EL (cell line): ENCODE measurements at places on chromosomes 16 and 17.

GRCh38 chr17:7352910-7353635 is 1.1 kb downstream of the KCTD11 start:
- no peak for DNase-seq

GRCh38 chr16:82633964-82634600 is 7.3 kb downstream of the CDH13 start:
- peak; percentile 80 for DNase-seq

DNA sequence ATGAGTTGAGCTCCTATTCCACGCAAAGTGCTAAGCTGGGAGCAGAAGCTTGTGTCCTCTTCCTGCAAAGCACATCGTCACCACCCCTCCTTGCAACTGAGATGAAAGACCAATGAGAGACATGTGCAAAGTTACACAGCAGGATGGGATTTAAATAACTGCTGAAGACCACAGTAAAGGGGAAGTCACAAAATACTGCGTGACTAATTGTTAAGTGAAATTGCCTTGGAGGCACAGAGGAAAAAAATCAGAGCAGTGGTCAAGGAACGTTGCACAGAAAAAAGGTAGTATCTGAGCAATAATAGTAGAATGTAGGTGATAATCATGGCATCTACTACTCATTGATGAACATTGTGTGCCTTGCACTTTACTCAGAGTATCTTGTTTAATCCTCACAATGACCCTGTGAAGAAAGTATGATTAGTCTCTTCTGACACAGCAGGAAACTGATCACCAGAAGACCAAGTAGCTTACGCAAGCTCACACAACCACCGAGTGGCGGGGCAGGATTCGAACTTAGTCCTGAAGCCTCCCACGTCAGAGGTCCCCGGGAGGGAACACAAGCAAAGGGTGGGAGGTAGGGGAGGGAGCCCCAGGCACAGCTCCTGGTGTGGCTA is 15.4 kb upstream of the MYO18A start:
- peak; percentile 45 for DNase-seq

GRCh38 chr16:77297996-77298395 is 98.8 kb downstream of the SYCE1L start:
- DNase-seq, result peak; percentile 70

DNA sequence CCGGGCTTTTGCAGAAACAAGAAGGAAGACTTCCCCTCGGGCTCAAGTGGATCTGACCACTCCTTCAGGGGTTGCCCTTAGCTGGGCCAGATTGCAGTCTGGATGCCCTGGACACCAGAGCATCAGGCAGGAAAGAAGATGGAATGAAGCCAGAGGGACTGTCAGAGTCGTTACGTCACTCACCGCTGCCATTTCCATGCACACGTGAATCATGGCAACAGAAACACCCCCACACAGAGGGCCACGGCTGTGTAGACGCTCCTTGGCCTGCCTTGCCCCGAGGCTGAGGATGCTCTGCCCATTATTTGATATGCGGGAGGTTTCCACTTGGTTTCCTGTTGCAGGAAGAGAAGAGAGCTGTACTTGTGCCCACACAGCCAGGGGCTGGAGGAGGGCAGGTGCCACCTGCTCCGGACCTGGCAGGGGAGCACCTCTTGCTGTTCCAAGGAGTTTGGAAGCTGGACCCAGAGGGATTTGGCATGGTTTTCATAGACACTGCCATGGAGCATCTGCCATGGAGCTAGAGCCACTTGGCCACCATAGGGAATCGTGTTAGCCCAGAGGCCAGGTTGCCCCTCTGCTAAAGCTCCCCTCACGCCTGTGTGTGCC is 29.4 kb downstream of the RBFOX3 start:
- DNase-seq, result no peak

- DNase-seq, result no peak
These were observed at the start of gene ABCA10 for GRCh38 chr17:69228576-69228975. Gene ABCA10 (minus strand): TSS chr17:69228824. CDS start chr17:69225358, 3,466 bp downstream.

DNA sequence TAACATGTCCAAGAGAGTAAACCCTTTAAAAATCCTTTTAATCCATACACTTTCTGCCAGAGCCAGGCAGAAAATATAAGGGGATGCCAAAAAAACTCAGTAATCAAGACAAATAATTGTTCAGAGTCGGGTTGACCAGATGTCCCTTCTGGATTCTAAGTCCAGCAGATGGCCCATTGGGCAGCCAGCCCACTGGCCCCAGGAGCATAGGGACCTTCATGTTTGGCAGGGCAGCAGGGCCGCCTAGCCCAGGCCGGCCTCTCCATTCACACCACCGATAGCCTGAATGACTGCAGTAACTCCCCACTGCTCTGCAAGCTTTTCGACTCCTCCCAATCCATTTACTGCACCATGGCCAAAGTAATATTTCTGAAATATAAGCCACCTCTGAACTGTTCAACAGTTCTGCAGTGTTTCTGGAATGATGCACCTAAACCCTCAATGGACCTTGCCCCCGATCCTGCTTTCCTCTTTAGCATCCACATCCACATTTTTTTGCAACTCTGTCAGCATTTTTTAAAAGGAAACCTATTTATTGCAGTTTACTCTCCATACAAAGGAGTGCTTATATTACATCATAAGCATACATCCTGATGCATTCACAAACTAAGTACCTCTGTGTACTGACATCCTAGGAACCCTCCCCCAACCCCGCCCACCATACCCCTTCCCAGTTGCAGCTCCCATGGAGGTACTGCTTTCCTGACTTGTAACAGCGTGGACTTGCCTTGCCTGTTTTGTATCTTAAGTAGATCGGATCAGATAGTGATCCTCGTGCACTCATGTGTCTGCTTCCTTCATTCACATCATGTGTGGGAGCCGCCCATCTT is 46.4 kb downstream of the LDHD start:
- DNase-seq, result no peak

DNA sequence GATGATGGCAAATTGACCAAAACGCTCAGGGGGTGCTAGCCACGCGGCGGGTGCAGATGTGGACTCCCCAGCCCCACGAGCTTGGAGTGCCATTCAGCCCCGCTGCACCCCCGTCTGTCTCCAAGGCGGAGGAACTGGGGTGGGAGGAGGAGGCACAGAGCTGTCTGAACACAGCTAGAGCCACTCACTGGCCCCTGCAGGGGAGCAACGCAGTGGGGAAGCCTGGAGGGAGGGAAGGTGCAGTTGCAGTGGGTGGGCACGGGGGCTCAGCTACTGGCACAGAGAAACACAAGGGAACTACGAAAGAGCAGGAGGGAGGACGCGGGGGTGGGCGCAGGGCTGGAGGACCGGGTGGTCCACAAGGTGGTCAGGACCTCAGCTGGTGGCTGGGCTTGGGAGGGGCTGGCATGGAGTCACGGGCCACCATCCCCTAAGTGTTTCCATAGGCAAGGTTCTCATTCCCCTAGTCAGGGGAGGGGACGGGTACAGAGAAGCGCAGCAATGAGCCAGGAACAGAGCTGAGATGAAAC is 46.3 kb upstream of the CDR2 start:
- no peak for DNase-seq

DNA sequence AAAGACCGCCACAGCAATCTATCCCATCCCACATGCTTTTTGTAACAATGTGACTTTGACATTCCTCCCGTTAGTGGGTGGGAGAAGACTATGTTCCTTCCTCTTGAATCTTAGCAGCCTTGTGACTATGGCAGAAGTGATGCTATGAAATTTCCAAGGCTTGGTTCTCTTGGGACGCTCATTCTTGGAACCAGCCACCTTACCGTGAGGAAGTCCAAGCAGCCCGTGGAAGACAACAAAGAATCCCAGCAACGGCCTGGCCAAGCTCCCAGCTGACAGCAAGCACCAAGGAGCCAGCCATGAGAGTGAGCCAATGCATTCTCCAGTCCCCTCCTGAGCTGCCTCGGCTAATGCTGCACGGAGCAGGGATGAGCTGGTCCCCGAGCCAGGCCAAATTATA is 62.3 kb downstream of the VPS53 start:
- DNase-seq, result no peak

DNA sequence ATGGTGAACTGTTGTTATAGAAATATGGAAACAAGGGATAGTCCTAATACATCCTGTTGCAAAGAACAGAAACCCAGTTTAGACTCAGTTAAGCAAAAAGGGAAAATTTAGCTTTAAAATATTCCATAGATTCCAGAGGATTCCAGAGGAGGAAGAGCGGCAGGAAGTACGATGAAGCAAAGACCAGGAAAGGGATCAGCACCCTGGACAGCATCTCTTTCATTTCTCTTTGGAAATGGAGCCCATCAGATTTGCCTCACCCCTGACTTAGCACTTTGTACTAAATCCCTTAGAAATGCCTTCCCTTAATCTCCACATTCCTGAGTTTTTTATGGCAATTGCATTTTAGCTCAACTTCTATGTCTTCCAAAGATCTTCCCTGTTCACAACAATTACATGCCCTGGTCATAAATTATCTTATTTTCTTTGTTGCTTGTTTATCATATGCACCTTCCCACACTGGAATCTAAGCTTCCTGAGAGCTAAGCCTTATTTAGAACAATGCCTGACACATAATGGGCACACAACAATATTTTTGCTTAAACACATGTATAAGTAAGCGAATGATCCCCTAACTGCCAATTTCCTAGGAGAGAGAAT is 150.0 kb upstream of the RBFOX1 start:
- DNase-seq, result no peak

GRCh38 chr16:22373662-22374310 is 633 bp downstream of the CDR2 start:
- peak; percentile 40 for DNase-seq

DNA sequence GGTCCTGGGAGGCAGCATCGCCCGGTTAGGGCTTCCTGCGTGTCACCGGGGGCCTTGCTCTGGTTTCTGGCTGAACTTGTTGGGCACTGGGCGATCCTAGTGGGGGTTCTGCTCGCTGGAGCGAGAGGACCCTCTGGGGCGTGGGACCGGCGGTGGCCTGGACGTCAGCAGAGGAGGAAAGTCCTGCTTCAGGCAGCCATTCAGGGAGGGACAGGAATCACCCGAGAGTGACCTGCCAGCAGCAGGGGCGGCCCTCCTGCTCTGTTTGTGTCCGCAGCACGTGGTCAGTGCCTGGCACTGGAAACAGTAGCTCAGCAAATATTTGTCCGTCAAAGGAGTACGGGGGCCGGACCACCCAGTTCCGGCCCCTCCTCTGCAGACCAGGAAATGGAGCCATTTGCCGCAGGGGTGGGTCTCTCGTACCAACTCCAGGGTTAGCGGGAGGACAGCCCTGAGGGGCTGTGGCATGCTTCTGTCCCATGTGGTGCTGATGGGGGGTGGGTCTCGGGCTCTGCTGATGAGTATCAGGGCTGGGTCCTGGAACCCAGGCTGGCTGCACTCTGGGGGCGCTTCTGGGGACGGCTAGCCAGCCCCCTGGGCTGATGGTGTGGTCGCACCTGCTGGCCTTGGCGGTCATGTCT is 48.3 kb downstream of the BAIAP2 start:
- DNase-seq, result no peak

DNA sequence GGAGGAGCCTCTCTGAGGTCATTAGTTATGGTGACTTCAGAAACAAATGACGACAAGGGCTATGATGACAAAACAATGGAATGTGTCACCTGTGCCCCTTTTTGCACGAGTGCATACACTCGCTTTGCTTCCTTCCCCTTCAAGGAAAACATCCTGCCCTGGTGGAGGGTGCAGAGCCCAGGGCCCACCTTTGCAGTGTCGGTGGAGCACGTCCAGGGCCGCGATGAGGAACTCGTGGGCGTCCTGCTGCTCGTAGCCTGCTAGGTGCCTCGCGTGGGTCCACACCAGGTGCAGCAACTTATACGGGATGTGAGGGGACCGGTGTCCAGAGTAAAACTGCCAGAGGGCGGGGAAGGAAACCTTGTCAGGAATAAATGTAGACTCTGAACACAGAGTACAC is 27.2 kb downstream of the USP22 start:
- DNase-seq, result no peak

DNA sequence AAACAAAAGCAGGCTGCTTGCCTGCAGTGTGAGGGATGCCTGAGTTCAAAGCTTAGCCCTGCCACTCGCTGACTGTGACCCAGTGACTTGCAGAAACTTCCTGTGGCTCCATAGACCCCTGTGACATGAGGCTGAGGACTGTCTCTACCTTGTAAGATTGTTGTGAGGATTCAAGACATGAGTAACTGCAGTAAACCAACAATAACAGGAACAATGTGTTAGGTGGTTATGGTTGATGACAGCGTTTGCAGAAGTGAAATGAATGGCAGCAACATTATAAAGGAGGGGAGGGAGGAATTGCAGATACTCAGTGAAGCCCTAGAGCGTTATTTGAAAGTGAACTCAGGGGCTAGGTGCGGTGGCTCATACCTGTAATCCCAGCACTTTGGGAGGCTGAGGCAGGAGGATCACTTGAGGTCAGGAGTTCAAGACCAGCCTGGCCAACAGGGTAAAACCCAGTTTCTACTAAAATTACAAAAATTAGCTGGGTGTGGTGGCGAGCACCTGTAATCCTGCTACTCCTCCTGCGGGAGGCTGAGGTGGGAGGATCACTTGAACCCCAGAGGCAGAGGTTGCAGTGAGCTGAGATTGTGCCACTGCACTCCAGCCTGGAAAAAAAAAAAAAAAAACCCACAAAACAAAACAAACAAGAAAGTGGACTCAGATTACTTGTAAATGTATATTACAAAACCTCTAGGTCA is 33.5 kb upstream of the EMP2 start:
- DNase-seq, result no peak

GRCh38 chr16:65779201-65779600 is 587.3 kb upstream of the CDH5 start:
- no peak for DNase-seq

GRCh38 chr17:80891397-80892018 is 100.1 kb upstream of the CHMP6 start:
- DNase-seq, result peak; percentile 95

- peak; percentile 83 for DNase-seq
These were observed 5.3 kb upstream of the WIPI1 start for GRCh38 chr17:68462381-68463210.

DNA sequence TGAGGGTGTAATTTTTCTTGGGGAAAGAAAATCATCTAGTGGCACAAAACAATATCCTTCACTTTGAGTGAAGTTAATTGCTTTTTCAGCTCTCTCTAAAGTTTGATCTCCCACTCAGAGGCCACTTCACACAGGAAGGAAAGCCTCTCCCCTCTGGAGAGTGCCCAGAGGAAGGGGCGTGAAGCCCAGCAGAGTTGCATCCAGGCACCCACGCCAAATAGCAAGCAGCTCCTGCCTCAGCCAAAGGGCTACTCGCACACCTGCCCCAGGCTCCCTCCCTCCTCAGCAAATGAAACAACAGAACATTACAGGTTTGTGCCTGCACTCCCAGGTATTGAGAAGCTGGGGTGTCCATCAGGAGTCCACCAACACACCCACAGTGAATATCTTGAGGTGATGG is 183.0 kb upstream of the RPL38 start:
- no peak for DNase-seq
